ENCODE measurements at places on chromosomes 3 and 15.

- no peak for DNase-seq
Measured at GRCh38 chr15:70066447-70066846, 31.3 kb downstream of the TLE3 start.

- no peak for DNase-seq
Measured at GRCh38 chr15:29119847-29120246, 149.8 kb downstream of the NSMCE3 start.

GRCh38 chr3:170470063-170471016, 51.7 kb downstream of the CLDN11 start:
- DNase-seq, result no peak

GRCh38 chr15:68812597-68813431, 7.9 kb downstream of the ANP32A start:
- DNase-seq, result no peak

DNA sequence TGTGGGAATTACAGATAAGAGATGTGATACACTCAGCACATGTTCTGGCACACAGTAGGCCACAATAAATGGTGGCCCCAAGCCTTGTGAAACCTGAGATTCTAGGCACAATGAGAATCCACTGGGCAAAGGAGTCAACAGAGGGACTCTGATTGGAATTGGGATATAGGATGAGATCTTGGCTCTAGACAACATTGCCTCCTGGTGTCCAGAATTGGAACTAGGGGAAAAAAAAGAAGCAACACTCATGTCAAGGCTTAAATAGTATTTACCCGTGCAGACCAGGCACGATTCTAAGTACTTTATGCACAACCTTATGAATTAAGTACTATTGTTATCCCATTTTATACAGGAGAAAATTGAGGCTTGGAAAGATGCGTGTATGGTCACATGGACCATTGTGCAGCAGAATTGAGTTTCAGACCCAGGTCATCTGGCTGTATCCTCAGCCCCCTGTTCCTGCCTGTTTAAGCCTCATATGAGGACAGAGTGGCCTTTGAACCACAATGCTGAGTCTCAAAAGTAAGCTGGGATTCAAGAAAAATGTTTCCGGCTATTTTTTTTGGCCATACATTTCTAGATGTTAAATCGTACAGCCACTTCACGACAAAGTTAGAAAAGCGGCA, 124.8 kb downstream of the SV2B start:
- DNase-seq, result no peak

GRCh38 chr3:124108446-124108845, 116.5 kb upstream of the ROPN1 start:
- no peak for DNase-seq
